Foreskin keratinocyte (primary cell): ENCODE measurements at places on chromosomes 12 and 14. TPM values are rescaled to one million over a fixed set of nuclear protein-coding genes. Genes with fewer than 3 reads are reported as not detected.

PSMB11 gene
- not detected in 2 replicates for total RNA-seq

ERP27 gene
- total RNA-seq = 0.07 TPM in 2 replicates

IAPP gene
- total RNA-seq = not detected in 2 replicates

SLC15A5 gene
- total RNA-seq = not detected in 2 replicates

DNA sequence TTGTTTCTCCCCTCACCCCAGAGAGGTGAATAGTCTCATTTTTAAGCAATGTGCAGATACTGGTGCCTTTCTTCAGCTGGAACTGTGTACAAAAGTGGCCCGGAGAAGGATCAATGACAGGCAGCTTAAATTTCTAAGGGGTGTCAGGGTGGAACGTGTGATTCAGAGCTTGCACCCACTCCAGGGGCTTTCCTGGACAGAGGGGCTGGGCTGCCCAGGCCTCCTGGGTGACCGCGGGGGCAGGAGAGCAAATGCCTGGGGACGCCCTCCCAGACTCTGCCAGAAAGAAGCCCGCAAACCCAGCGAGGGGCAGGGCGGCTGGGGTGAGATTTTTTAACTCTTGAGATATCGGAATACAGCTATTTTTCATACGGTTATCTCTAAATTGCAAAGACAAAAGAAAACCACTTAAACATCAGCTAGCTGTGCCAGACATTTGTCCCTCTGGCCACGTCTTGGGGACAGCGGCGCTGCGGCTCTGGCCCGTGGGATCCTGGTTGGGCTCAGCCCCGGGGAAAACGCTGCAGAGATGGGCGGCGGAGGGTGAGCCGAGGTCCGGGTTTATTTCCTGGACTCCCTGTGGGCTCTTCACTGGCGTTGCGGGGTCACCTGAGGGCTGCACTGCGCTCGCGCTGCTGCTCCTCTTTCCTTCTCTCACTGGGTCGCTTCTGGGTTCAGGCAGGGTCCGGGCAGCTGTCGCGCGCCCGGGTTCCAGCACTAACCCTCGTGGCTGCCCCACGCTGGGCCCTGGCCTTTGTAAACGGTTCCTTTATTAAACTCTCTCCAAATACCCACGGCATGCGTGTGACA lies 35.8 kb downstream of the NFKBIA start:
- DNase-seq = no peak

GRCh38 chr12:31574803-31575575 lies 15.9 kb downstream of the DENND5B start:
- no peak for DNase-seq

DNA sequence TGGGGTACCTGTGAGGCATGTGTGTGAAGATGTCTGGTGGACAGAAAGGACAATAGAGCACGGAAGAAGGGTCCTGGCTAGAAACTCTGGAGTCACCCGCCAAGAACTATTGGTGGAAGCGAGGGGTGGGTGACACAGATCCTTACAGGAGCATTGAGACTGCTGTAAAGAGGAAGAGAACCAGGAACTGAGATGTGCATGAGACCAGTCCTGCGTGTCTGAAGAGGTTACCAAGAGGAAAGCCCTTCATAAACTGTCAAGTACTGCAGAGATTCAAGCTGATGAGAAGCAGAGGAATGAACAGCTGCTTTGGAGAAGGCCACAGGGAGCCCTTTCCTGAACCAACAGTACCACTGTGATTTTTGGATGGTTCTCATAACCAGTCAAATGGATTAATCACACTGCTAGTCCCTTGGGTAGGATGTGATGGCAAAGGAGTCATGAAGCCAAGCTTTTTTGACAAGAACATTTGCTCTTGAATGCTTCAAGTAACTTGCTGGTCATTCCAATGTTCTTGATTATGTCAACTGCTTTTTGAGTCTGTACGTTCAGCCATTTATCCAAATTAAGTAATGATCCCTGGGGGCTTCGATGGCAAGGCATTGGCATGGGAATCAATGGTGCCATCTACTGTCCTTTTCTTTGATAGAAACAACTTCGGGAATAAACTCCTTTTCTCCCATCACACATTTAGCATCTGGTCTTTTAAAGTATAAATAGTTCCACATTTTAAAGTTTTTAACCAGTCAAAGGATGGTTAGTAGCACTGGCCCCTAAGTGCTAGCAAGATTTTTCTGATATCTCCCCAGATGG lies 42.9 kb downstream of the GPR135 start:
- no peak for DNase-seq
